ENCODE measurements at places on chromosomes 7 and 10. TPM values are rescaled to one million over a fixed set of nuclear protein-coding genes. Genes with fewer than 3 reads are reported as not detected.

GRCh38 chr7:85471740-85472139 is 284.9 kb upstream of the SEMA3D start:
- H3K27ac ChIP-seq = no peak overlapping the region
- H3K4me3 ChIP-seq = no peak overlapping the region
- DNase-seq = no peak
- no peaks in the 10 kb centered on the region for H3K27me3 ChIP-seq

- no peak for DNase-seq
- peaks cover 11% of the 10 kb centered on the region for H3K4me1 ChIP-seq
- no peak overlapping the region for H3K27ac ChIP-seq
Measured at GRCh38 chr10:75208181-75208580, 2.4 kb upstream of the VDAC2 start.

GRCh38 chr7:80611353-80611752 is 27.1 kb upstream of the CD36 start:
- no peak for DNase-seq
- no peaks in the 10 kb centered on the region for H3K27me3 ChIP-seq
- no peak overlapping the region for H3K4me3 ChIP-seq
- no peaks in the 10 kb centered on the region for H3K36me3 ChIP-seq
- H3K4me1 ChIP-seq = peaks cover 42% of the 10 kb centered on the region
- H3K27ac ChIP-seq = no peak overlapping the region

DNA sequence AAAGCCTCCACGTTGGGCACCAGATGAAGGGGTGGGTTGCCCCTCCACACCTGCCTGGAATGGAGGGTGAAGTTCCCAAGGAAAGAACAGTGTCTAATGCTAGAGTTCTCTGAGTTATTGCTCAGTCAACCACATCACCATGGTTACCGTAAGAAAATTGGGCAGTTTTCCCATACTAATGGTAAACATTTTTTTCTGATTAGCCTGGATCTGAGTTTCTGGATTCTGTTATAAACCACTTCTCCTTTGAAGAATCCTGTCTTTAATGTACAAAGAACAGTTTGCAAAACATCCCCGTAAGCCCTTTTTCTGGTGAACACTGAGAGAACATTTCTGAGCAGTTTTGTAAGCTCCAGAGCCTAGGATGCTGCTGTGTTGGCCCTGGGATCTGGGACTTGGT is 45.5 kb downstream of the ABCC2 start:
- H3K4me1 ChIP-seq = no peaks in the 10 kb centered on the region
- H3K27ac ChIP-seq = no peak overlapping the region
- no peaks in the 10 kb centered on the region for H3K27me3 ChIP-seq
- H3K4me3 ChIP-seq = no peak overlapping the region

DNA sequence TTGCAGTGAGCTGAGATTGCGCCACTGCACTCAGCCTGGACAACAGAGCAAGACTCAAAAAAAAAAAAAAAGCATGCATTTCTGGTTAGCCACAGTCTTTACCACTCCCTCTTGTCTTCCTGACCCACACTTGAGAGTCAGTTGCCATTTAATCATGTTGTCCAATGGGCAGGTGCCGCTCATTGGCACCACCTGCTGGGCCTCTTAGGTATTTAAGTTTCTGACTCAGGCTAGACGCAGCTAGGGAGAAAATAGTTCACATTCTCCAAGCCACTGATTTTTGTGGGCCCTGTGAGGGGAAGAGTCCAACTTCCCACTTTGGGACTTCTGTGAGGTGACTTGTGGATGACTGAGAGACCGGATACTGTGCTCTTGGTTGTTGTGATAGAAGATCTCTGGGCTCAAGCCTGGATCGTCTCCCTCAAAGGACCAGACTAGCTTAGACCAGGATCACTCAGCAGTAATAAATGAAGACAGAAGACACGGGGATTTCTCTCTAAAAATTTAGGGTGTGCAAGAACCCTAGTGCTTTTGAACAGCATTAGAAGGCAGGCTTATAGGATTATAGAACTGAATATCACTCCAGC is 26.8 kb upstream of the SORCS3 start:
- no peaks in the 10 kb centered on the region for H3K36me3 ChIP-seq
- H3K27me3 ChIP-seq = no peaks in the 10 kb centered on the region
- H3K27ac ChIP-seq = no peak overlapping the region

GRCh38 chr7:94324380-94325121 is 70.1 kb upstream of the COL1A2 start:
- no peaks in the 10 kb centered on the region for H3K27me3 ChIP-seq
- no peak overlapping the region for H3K4me3 ChIP-seq
- no peaks in the 10 kb centered on the region for H3K4me1 ChIP-seq
- H3K36me3 ChIP-seq = no peaks in the 10 kb centered on the region
- no peak overlapping the region for H3K27ac ChIP-seq

- H3K4me3 ChIP-seq = no peak overlapping the region
- H3K36me3 ChIP-seq = no peaks in the 10 kb centered on the region
- peak; percentile 20 for DNase-seq
- no peaks in the 10 kb centered on the region for H3K4me1 ChIP-seq
Measured at GRCh38 chr10:47036771-47037170, 125.5 kb downstream of the PTPN20 start.

DNA sequence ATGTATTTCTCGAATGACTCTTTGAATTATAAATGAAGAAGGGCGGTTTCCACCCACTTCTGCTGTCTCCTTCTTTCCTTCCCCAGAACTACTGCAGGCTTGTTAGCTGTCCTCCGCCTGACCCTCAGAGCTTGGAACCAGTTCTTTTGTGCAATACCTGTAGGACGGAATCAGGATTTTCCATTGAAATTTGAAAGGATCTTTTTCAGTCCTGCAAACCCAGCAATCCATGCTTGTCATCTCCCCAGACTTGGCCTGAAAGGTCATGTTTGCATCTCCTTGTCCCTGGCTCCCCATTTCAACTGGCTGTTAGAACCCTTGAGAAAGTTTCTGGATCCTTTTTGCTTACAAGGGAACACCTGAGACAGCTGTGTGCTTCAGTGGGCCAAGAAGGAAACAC is 47.5 kb downstream of the PLCE1 start:
- no peaks in the 10 kb centered on the region for H3K36me3 ChIP-seq
- DNase-seq = no peak
- peaks cover 6% of the 10 kb centered on the region for H3K4me1 ChIP-seq
- no peak overlapping the region for H3K4me3 ChIP-seq

DNA sequence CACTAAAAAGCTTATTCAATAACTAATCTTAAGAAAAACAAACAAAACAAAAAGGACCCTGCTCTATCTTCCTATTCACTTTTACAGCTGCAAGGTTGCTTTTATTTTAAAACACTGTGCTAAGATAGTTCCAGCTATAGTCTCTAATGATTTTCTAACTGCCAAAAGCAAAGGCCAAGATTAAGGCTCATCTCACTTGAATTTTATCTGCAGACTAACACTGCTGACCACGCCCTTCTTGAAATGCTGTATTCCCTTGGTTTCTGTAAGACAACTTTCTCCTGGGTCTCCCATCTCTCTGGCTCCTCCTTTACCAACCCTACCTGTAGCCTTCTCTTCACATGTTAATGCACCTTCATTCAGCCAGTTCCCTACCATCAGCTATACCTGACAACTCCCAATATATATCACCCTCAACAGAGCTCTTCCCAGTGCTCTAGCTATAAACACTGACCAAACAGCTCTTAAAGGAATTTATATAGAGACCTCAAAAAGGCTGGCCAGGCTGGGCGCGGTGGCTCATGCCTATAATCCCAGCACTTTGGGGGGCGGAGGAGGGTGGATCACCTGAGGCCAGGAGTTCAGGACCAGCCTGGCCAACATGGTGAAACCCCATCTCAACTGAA is 11.7 kb downstream of the SRPK2 start:
- H3K27me3 ChIP-seq = no peaks in the 10 kb centered on the region
- no peaks in the 10 kb centered on the region for H3K36me3 ChIP-seq
- peaks cover 6% of the 10 kb centered on the region for H3K4me1 ChIP-seq
- DNase-seq = no peak

DNA sequence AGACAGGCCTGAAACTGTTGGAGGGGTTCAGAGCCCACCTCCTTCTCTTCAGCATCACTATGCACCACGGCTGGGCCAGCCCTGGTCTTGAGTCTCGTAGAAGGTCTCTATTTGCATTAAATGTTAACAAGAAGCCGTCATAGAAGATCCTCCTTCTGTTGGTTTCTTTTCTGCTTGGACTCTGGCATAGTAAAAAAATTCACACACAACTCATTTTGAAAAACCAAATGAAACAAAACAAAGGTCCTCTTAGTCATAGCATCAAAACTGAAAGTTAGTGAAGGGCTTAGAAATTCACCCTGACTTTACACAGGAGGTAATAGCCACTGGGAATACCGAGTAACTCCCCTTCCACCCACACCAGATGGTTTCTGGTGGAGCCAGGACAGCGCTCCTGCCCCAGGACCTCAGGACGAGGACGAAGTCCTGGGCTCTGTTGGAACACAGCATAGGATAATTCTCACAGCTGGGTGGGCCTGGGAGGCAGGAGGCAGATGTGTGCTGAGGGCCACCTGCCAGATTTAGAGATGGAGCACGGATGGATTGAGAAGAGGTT is 248.4 kb upstream of the KLF6 start:
- no peak overlapping the region for H3K27ac ChIP-seq
- H3K4me3 ChIP-seq = no peak overlapping the region
- no peak for DNase-seq
- no peaks in the 10 kb centered on the region for H3K27me3 ChIP-seq

- H3K36me3 ChIP-seq = no peaks in the 10 kb centered on the region
- no peak for DNase-seq
- H3K4me3 ChIP-seq = no peak overlapping the region
- no peak overlapping the region for H3K27ac ChIP-seq
- no peaks in the 10 kb centered on the region for H3K27me3 ChIP-seq
Measured at GRCh38 chr10:70892631-70893030, 4.3 kb upstream of the PCBD1 start.

DNA sequence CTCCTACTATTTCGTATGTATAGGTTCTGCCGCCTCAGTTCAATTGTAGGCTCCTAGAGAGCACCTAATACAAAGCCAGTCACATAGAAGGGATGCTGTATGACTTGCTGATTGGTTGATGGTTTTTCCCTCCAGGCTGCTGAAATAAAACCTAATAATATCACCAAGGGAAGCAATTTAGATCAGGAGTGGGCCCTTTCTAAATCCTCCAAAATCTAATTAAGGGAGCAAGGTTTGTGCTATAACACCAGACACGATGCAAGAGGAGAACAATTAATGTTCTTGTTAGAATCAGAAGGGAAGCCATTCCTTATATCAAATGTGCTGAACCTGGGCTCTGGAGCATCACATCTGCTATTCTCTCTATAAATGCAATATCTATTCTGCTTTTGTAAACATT is 42.0 kb upstream of the SLC13A1 start:
- no peak for DNase-seq
- no peaks in the 10 kb centered on the region for H3K27me3 ChIP-seq
- peak overlapping the region; percentile 46 for H3K27ac ChIP-seq
- no peaks in the 10 kb centered on the region for H3K4me1 ChIP-seq
- no peaks in the 10 kb centered on the region for H3K36me3 ChIP-seq
- no peak overlapping the region for H3K4me3 ChIP-seq

DNA sequence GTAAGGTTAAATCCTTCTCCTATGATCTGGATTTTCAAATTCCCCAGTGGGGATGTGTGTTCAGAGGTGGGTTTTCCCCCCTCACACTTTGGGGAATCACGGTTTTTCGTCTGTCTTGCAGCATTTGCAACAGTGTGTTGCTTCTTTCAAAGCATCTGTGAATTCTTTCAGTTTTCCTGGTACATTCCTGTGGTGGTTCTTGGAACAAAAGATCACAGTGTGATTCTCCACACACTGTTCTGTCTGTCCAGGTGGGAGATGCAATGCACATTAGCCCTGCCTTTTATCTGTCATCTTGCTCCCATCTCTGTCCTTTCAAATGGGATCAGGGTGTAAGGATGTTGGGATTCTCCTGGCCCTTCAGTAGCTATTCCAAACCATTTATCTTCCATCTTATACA is 11.8 kb downstream of the AGK start:
- H3K4me3 ChIP-seq = no peak overlapping the region
- H3K36me3 ChIP-seq = no peaks in the 10 kb centered on the region

GRCh38 chr7:143300959-143301935 is 13.1 kb downstream of the CASP2 start:
- H3K27me3 ChIP-seq = no peaks in the 10 kb centered on the region
- no peak overlapping the region for H3K27ac ChIP-seq

- no peaks in the 10 kb centered on the region for H3K36me3 ChIP-seq
- H3K4me3 ChIP-seq = peak overlapping the region; percentile 60
- no peaks in the 10 kb centered on the region for H3K27me3 ChIP-seq
- H3K27ac ChIP-seq = peak overlapping the region; percentile 98
- DNase-seq = no peak
Measured at GRCh38 chr7:106285855-106286492, 1.2 kb upstream of the NAMPT start.

- no peak overlapping the region for H3K4me3 ChIP-seq
- H3K27me3 ChIP-seq = no peaks in the 10 kb centered on the region
- H3K36me3 ChIP-seq = no peaks in the 10 kb centered on the region
- no peak overlapping the region for H3K27ac ChIP-seq
Measured at GRCh38 chr10:88236121-88236743, 346.9 kb downstream of the RNLS start.

DNA sequence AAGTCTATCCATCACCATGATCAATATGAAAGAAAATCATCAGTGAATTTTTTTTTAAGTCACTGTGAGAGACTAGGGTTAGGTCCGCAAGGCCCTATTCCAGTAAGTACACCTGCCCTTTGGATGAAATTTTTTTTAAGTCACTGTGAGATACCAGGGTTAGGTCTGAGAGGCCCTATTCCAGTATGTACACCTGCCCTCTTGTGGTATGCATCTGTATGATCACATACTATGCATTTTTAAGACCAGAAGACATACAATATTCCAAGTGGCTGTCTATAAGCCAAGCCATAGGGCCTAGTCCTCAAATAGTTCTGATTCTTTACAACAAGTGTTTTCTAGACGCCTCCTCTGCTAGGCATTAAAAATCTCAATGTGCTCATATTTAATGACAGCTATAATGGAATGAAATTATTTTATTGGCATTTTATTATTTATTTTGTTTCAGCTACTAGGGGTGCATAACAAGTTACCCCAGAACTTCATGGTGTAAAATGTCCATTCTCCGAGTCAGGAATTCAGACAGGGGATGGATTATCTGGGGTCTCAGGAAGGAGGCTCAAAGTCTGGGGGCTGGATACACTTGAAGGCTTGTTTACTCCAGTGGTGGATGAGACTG is 53.1 kb downstream of the TEX36 start:
- no peaks in the 10 kb centered on the region for H3K27me3 ChIP-seq
- H3K4me1 ChIP-seq = peaks cover 3% of the 10 kb centered on the region
- H3K27ac ChIP-seq = no peak overlapping the region
- no peak overlapping the region for H3K4me3 ChIP-seq
- DNase-seq = no peak

- no peaks in the 10 kb centered on the region for H3K27me3 ChIP-seq
- no peaks in the 10 kb centered on the region for H3K36me3 ChIP-seq
- H3K27ac ChIP-seq = no peak overlapping the region
- no peak for DNase-seq
Measured at GRCh38 chr10:101453791-101454718, 100.1 kb downstream of the BTRC start.

AOAH gene
- total RNA-seq = 1.2 TPM

YAE1 gene
- 10.9 TPM for total RNA-seq

MLXIPL gene
- 23.9 TPM for total RNA-seq

A1CF gene
- 10.3 TPM for total RNA-seq

ORAI2 gene
- 4.8 TPM for total RNA-seq

CYP2C18 gene
- total RNA-seq = 1.3 TPM

OIT3 gene
- total RNA-seq = not detected

FXYD4 gene
- not detected for total RNA-seq

CYP2E1 gene
- 7.5 TPM for total RNA-seq

TYW1 gene
- total RNA-seq = 6.5 TPM

GBX1 gene
- total RNA-seq = not detected

MOGAT3 gene
- total RNA-seq = not detected

DYDC2 gene
- 0.44 TPM for total RNA-seq

GPR85 gene
- total RNA-seq = 0.28 TPM

CYP26A1 gene
- not detected for total RNA-seq

Measured in pancreas (tissue), 10 donors.